ENCODE measurements at places on chromosomes 2 and 18. TPM values are rescaled to one million over a fixed set of nuclear protein-coding genes. Genes with fewer than 3 reads are reported as not detected.

- DNase-seq = no peak
These were observed 21.5 kb downstream of the ITGB1BP1 start for GRCh38 chr2:9401646-9402371.

Gene TFPI
- total RNA-seq = not detected

Gene SERPINB2
- 0.27 TPM for total RNA-seq

Gene ABCG5
- total RNA-seq = not detected

GRCh38 chr2:117481608-117482007 is 332.9 kb upstream of the DDX18 start:
- DNase-seq = no peak

- DNase-seq = no peak
These were observed 54.4 kb downstream of the SMAD7 start for GRCh38 chr18:48896326-48896874.

Gene ERBB4
- 0.02 TPM for total RNA-seq

Gene CFAP210
- not detected for total RNA-seq

DNA sequence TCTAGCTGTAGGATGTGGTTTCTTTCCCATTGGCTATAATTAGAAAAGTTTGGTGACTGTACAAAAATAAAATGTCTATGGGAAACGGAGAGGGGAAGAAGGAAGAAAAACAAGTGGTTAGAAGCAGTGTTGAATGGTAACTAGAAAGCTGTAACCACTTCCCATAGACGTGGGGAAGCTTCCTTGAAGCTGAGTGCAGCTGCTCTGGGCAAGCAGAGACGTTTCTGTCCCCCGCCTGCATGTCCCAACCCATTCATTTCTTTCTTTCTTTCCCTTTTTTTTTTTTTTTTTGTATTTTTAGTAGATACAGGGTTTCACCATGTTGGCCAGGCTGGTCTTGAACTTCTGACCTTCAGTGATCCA is 367.8 kb upstream of the HS6ST1 start:
- DNase-seq = no peak

DNA sequence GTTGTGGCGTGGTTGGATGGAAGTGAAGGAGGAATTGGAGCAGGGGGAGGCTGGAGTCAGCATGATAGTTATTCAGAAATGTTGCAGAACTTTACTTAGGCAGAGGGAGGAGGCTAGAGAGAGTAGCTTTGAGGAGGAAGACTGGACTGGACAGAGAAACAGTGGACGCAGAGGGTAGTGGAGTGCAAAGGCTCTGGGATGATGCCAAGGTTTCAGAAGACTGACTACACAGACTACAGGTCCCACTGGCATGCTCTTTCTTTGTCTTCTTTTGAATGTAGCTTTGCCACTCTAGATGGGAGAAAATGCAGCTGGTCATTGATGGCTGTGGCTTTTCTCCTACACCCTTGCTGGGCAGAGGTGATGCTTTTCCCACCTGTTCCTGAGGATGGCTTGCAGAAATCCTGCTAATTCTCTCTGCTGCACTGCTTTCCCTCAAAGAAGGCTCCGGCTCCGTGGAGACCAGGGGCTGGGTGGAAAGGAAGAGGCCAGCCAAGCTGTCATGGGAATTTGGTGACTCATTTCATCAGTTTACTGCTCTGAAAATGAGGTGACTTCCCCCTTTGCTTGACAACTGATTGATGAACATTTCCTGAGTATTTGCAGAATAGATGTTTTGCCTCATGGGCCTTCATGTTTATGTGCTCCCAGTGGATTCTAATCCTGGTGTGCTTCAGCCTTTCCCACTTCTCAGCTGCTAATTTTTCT is 42.4 kb downstream of the MEIS1 start:
- DNase-seq = no peak

DNA sequence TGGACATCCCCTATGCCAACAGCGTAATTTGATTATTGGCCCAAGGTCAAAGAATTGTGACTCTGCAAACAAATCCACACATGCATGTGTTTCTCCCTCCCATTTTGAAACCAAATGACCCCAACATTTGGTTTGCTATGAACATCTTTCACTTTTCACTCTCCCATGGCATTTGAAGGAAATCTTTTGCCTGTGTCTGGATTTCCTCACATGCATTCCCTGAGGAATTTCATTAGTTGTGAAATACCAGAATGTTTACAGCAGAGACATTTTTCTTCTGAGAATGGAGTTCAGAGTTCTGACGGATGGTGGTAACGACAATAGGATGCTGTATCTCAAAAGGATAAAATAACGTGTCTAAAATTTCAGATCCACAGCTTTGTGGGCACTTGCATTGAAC is 60.3 kb upstream of the LMAN1 start:
- DNase-seq = no peak

DNA sequence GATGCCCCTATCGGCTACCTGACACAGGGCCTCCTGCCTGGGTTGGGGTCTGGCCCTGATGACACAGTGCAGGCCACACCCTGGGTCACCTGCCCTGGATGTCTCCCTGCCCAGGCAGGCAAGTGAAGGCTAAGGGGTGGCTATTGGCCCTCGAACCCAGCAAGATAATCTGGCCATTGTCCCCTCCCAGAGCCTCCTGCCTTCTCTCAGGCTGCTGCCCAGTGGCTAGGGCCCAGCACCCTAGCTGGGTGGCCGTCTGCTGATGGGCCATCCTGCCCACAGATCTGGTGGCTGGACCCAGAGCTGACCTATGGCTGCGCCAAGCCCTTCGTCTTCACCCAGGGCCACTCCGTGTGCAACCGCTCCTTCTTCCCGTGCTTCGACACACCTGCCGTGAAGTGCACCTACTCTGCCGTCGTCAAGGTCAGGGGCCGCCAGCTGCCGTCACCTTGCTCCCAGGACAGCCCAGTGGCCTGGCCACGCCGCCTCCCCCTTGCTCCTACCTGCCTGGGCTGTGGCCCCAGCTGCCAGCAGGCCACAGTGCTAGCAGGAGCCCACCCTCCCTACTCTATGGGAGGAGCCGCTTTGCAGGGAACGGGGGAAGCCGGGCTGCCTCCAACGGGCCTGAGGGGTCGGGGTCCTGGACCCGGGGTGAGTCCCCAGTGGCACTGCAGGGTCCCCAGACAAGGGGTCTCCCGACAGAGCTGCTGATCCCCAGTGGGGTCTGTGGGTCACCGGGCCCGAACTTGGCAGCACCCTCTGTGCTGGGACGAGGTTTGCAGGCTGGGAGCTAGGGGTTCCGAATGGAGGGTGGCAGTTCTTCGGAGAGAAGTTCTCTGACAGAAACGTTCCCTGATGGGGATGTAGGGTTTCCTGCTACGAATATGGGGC is 4.1 kb downstream of the RNPEPL1 start:
- DNase-seq = no peak

GRCh38 chr18:59605633-59606192 is 91.5 kb downstream of the CCBE1 start:
- DNase-seq = no peak

DNA sequence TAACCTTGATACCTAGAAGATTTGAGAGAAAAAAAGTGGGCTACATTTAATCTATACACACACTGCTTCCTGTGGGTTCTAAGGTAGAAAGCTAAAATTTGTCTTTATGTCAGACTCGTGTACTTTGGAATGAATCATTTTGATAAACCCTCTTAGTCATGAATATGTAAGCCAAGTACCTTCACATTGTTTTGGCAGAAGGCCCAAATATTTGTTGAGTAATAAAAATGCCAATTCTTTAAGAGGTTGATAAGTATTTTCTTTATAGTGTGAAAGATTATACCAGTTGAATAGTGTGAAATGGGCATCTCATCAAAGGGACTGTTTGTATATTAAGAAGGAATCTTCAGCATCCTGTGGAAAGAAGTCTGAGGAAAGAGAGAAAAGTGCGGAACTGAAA is 1464.7 kb upstream of the ZEB2 start:
- DNase-seq = peak; percentile 74

Gene EMILIN1
- total RNA-seq = 0.45 TPM

Gene IL1RN
- total RNA-seq = 0.10 TPM

- DNase-seq = no peak
These were observed 283.5 kb downstream of the MYCN start for GRCh38 chr2:16223841-16224177.

- DNase-seq = no peak
These were observed 99.5 kb downstream of the DYSF start for GRCh38 chr2:71552861-71553301.

DNA sequence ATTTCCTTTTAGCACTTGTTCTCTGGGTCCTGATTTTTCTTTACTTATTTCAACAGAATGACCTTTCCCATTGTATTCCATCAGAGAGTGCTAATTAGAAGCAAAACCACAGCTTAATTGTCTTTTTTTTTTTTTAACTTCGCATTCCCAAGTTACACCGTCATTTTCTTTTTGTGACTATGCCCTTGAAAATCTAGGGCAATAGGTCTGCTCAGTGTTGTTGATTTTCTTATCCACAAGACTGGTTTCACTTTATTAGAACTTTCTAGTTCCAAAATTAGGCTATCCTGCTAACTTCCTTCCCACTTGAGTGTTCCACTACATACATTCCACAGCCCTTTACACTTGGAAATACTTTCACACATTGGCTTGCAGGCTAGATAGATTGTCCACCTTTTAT is 18.7 kb upstream of the ADAM17 start:
- no peak for DNase-seq

Gene SULT1C4
- not detected for total RNA-seq

Measured in HT1080 (cell line).